ENCODE measurements at places on chromosomes 4 and X. TPM values are rescaled to one million over a fixed set of nuclear protein-coding genes. Genes with fewer than 3 reads are reported as not detected.
A peak's percentile ranks its signal among the peaks of the same experiment; 100 is the strongest.

DNA sequence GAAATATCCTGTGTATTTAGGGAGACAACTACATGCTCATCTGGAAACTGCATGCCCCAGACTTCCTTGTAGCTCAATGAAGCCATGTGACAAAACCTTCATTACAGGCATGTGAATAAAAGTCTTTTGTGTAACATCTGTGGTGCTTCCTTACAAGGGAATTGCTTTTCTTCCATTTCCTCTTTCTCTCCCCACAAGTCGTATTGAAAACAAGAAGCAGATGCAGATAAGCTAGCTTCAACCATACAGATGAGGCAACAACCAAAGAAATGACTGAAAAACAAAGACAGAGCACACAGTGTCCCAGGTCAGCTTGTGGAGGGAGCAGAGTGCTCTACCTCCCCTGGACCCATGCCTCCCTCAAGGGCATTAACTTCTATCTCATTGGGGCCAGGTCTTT is 115.8 kb upstream of the INPP4B start:
- no peak for DNase-seq

GRCh38 chrX:115030625-115031024 is 13.2 kb upstream of the IL13RA2 start:
- DNase-seq = no peak

DNA sequence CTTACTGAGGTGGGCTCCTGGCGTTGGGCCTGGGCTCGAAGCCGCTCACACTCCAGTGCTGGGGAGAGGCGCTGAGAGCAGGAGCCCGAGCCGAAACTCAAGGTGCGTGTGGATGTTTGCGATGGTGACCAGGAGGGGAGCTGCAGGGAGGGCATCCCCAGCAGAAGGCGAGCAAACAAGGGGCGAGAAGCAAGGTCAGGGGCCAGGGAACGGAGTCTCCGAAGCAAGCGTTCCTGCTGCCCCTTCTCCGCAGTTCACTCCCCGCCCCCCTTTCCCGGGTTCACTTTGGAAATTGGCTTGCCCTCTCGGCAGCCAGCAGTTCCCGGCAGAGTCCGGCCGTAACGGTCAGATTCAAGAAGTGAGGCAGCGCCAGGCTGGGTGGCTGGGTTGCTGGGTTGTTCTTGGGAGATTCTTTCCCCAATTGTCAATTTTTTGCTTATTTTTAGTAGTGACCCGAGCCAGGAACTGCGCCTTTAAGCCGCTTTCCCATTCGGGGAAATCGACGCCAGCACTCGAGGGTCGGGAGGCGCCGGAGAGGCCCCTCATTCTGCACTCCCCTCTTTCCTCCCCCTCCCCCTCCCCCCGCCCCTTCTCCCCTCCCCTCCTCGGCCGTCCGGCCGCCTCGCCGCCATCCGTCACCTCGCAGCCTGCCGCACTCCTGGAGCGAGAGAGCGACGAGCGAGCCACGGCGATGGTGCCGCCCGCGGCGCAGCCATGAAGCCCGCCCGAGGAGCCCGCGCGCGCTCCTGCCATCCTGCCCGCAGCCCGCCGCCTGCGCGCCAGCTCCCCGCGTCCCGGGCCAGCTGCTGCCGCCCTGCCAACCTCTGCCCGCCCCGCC is at the start of gene FRMPD3:
FRMPD3 (plus strand) TSS at position 655 of the 838 bp plus-strand sequence. CDS start 76,937 bp downstream, outside the sequence.
- peak; percentile 53 for DNase-seq

- DNase-seq = no peak
These were observed 127.7 kb downstream of the RBMX2 start for GRCh38 chrX:130529531-130529930.

GRCh38 chr4:152500800-152501434 is 35.0 kb downstream of the FBXW7 start:
- peak; percentile 86 for DNase-seq

The TENM3 gene
- polyA plus RNA-seq = 4.8 TPM

The BDH2 gene
- 14.0 TPM for polyA plus RNA-seq

The SHROOM3 gene
- 2.8 TPM for polyA plus RNA-seq

DNA sequence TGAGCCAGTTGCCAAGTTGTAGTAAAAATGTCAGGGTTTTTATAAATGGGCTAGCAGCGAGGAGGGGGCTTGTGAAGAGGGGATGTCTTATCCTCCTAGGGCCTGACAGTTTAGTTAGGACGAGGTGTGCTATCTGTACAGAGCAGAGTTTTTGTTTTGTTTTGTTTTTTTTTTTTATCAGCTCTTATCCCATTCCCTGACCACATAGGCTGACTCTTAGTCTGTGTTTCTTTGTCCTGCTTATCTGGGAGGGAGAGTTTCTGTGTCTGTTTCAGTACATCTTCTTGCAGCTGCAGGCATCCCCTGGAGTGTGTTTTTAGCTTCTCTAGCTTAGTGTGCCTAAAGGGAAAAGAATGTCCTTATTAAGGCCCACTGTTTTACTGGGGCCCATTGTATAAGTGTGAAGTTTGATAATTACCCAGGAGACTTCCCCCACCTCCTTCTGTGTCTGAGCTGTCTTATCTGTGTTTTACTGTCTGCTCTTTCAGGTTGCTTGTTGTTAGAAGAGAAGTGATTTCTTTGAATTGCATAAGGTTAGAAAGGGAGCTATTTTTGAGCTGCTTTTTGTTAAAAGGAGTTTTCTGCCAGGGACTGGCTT is 32.0 kb downstream of the PAGE2 start:
- no peak for DNase-seq

GRCh38 chrX:10280071-10280470 is 123.3 kb downstream of the CLCN4 start:
- DNase-seq = no peak

Data from A549 (cell line).